Nucleus accumbens (tissue), 56 donors: ENCODE measurements at places on chromosomes 2 and 18.

GRCh38 chr2:39730685-39731302 lies 48.3 kb downstream of the THUMPD2 start:
- no peak for DNase-seq

DNA sequence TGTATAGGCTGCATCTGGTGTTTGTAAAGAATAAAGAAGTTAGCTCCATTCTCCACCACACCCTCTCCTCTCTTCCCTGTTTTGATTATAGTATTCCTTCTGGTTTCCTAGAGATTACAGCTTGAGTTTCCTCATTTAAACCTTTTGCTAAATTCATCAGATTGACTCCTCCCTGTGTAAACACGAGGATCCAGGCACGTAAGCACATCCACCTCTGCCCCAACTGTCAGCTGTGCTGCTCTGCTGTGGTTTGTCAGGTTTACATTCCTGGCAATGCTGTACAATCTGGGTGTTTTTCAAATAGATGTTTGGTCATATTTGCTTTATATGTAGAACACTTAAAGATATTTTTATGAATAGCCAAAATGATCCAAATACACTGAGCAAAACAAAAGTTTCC lies 302.8 kb downstream of the PTGR3 start:
- no peak for DNase-seq

DNA sequence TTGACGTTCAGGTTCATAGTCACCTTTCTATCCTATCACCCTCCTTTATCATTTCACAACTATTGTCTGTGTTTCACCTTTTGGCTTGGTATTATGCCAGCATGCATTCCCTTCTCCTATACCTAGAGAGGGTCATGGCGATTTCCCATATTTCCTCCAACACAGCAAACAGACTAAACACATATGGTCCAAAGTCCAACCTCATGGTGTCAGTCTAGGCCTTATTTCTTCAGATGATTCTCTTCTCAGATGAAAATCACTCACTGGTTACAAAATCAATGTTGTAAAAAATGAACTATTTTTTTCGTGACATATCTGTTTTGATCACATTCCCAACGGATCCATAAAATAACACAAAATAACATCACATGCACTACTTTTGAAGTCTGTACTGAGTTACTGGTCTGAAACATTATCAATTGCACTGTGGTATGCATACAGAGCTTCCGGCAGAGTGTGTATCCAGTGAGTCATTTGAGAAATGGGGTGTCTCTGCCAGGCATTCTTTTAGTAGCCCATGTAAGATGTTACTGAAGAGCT lies 204.8 kb upstream of the GALNT5 start:
- no peak for DNase-seq

GRCh38 chr18:62611453-62612288 lies 88.8 kb downstream of the ZCCHC2 start:
- no peak for DNase-seq

DNA sequence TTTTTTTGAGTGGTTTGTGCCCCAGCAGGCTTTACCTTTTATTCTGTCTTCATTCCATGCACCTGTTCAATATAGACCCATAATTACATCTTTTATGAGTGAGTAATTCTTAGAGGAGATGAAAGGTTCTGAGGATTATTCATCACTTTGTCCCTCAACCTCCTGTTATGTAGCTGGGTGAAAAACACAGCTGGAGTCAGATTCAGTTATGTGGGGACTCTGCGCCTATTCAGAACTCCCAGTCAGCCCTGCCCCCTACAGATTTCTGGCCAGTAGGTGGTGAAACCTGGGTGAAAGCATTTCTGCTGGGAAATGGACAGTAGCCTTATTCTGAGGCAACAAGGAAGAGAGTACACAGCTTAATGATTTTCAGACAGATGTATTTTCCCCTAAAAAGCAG lies 107.8 kb downstream of the MGAT5 start:
- DNase-seq: no peak
